Right lung (tissue), 10 donors: ENCODE measurements at places on chromosomes 1 and 21. TPM values are rescaled to one million over a fixed set of nuclear protein-coding genes. Genes with fewer than 3 reads are reported as not detected.

The NES gene
- polyA plus RNA-seq: 56.4 TPM

The SPRR1A gene
- not detected for polyA plus RNA-seq

The PFKFB2 gene
- 12.6 TPM for polyA plus RNA-seq

The ERG gene
- polyA plus RNA-seq: 40.6 TPM

The COL9A2 gene
- polyA plus RNA-seq: 21.9 TPM

The SAMSN1 gene
- polyA plus RNA-seq: 1.9 TPM

The KRTAP12-4 gene
- polyA plus RNA-seq: not detected

The ZNF684 gene
- polyA plus RNA-seq: 7.6 TPM

DNA sequence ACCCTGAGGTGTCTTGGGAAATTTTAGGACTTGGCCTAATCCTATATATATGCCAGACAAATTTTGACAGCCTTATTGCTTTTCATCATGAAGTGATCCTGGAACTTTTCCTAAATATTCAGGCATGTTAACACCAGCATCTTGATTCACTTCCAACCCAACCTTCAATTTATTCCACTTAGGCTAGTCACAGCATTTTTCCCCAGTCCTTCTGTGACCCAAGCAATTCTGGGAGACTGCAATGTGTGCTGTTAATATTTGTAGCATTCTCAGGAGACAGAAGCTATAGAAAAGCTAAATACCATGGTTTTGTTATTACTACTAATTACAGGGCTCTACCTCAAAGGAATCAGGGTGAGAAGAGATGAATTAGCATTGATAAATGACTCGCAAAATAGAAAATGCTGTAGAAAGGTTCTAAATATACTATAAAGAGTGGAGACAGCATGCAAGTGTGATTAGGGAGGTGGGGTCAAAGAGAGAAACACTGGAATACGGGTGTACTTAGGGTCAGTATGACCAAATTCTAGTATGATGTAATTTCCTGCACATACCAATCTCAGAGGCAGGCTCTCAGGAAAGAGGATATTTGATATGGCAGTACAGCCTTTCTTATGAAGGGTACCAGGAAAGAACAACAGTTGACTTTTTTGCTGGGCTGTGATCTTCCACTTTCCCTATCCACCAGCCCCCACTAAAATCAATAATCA, 29.1 kb downstream of the PRRX1 start:
- no peak for DNase-seq

DNA sequence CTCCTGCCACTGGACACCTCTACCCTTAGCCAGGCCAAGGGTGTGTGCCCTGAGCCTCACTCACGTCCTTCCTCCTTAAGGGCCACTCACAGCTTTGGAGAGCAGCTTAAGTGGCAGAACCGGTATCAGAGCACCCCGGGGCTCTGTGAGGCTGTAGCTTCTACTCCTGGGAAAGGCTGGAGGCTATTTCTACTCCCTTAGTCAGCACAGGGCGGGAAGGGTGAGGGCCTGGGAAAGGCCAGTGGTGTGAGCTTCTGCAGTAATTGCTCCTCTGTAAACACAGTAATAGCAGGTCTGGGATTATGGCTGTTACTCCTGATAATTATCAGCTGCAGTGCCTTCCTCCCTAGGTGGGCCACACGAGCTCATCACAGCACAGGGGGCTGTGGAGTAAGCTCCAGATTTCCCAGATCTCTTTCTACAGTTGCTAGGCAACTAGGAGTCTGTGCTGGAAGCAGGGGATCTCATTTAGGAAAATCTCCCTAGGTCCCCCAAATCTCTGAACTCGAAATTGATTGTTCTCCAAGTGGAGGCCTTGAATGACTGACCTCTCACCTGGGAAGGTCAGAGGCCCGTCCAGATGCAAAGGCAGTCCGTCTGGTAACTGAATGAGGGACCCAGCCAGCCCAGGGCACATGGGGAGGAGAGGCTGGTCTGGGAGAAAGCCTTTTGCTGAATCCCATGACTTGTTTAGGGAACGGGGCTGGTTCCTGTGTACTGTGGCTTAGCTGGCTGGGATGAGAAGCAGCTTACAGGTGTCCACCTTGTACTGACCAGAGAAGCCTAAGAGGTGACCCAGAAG, 29.3 kb downstream of the IER5 start:
- peak; percentile 65 for DNase-seq

DNA sequence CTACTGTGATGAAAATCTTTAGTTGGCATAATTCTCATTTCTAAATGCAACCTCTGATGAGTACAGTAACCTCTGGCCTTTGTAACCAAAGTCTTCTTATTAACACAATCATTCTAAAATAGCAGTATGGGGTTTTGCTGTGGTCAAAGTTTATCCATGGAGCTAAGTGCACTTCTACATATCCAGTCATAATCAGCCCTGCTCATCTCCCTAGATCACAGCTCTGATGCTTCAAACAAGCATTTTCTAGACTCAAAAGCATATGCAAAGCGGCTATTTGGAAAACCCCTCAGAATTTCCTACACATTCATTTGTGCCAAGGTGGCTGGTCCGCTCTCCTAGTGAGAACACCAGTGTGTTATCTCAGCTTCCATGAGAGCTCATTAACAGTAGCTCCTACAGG, 418.6 kb downstream of the MRPL39 start:
- no peak for DNase-seq

- no peak for DNase-seq
These were observed 32.6 kb downstream of the PDPN start for GRCh38 chr1:13616234-13616633.

GRCh38 chr1:7970246-7970645, 8.7 kb downstream of the PARK7 start:
- no peak for DNase-seq

DNA sequence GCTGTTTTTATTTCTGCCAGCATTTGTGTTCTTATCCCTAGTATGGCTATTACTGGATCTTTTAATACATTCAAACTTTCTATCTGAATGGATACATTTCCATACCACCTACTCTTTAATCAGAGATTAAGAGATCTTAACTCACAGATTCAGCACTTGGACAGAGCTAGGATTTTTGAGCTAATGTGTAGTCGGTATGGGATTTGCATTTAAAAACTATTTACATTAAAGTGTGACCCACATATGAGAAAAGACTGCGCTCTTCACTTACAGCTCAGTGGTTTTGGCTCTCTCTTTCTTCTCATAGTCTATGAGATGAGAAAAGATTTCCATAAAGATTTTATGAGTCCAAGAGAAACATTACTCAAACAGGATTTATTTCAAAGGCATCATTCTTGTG, 16.4 kb downstream of the HMGB4 start:
- no peak for DNase-seq

GRCh38 chr1:60894741-60895140, 187.6 kb upstream of the NFIA start:
- DNase-seq: no peak

DNA sequence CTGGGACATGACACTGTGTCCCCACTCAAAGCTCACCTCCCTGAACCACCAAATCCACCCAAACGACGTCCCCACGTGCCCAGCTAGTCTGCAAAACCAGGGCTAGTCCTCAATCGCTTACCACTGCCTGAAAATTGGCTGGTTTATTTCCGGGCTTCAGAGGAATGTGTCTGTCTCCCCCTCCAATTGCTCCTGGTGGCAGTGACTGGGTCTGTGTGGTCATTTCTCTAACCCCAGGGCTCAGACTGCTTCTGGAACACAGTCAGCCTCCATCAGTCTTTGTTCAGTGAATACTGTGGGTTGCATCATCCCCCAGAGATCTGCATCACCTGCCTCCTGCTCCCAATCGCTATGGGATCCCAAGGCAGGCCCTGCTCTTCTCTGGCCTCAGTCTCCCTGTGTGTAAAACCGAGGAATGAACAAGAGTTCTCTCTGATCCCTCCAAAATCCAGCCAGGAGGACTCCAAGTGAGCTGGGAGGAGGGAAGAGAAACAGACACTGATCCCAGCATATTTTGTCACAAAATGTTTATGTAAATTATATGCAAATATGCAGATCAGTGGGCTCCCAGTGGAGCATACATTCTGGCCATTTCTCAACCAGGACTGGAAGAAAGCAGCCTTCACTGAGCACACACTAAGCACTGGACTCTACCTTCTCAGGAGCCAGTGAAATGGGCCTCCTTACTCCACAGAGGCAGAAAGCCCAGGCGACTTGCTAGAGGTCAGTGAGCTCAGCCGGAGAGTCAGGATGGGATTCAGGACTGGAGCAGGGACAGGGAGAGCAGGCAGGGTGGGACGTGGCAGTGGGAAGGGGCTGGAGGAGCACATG, 20.9 kb downstream of the SDC3 start:
- DNase-seq: no peak

GRCh38 chr1:11961230-11961629, 19.0 kb upstream of the MFN2 start:
- DNase-seq: no peak

- no peak for DNase-seq
These were observed 68.5 kb downstream of the OBSCN start for GRCh38 chr1:228276174-228276831.

DNA sequence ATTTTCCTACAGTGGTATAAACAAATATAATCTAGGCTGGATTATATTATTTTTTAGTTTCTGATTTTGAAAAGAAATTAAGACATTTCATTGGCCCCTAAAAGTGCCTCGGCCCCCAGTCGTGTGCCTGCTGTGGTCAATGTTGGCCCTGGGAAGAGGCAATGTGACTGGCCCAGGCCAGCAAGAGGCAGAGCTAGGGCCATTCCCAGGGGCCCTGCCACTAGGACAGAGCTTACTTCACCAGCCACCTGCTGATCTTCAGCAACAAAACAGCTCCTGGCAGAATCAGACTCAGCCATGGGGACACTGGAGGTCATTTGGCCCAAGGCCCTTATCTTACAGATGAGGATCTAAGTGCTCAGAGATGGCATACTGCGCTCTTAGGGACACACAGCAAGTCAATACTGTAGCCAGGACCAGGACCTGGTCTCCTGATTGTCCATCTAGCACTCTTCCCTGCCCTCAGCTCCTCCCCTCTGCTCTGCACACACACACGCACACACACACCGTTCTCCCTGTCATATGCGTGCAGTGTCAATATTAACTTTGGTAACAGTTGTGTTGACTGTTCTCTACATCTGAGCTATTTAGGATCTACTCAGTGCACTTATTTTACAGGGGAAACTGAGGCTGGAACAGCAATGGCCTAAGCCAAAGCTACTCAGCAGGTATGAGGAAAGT, 16.6 kb upstream of the KLHDC7A start:
- no peak for DNase-seq

- no peak for DNase-seq
These were observed 151.9 kb downstream of the TNFSF18 start for GRCh38 chr1:172898866-172899265.

GRCh38 chr1:108512239-108513043, 47.5 kb upstream of the EEIG2 start:
- DNase-seq: no peak
